A549 treated with Hydrocortisone at 1 μM for 4 hours (cell line): ENCODE measurements at places on chromosomes 6 and 20. TPM values are rescaled to one million over a fixed set of nuclear protein-coding genes. Genes with fewer than 3 reads are reported as not detected.

HLA-DOA gene
- total RNA-seq, result 0.06 TPM in 1 of 5 replicates, not detected in the others

ASIP gene
- not detected in 5 replicates for total RNA-seq

PRICKLE4 gene
- total RNA-seq, result 0.70 to 1.2 TPM (median 0.92 TPM) in 5 replicates

SLC9A8 gene
- total RNA-seq, result 8.2 to 9.5 TPM (median 9.0 TPM) in 5 replicates

PPP1R14C gene
- total RNA-seq, result 2.4 to 3.4 TPM (median 2.8 TPM) in 5 replicates

MYCT1 gene
- total RNA-seq, result 0.02 to 0.07 TPM in 2 of 5 replicates, not detected in the others

TBXT gene
- 0.21 TPM in 1 of 5 replicates, not detected in the others for total RNA-seq

WFDC5 gene
- total RNA-seq, result not detected in 5 replicates

LY6G5C gene
- total RNA-seq, result 0.75 to 2.1 TPM (median 1.5 TPM) in 5 replicates

TRAPPC3L gene
- total RNA-seq, result not detected in 5 replicates

ADGRF5 gene
- total RNA-seq, result 0.03 TPM in 1 of 5 replicates, not detected in the others

F13A1 gene
- not detected in 5 replicates for total RNA-seq

NINL gene
- 11.4 to 15.4 TPM (median 14.7 TPM) in 5 replicates for total RNA-seq

ZSCAN23 gene
- not detected in 5 replicates for total RNA-seq

SCAF8 gene
- 16.3 to 23.8 TPM (median 17.6 TPM) in 5 replicates for total RNA-seq

JAG1 gene
- total RNA-seq, result 30.5 to 49.6 TPM (median 37.5 TPM) in 5 replicates

NOTCH4 gene
- 0.57 to 0.80 TPM (median 0.75 TPM) in 5 replicates for total RNA-seq

GATA5 gene
- 0.45 to 0.82 TPM (median 0.71 TPM) in 5 replicates for total RNA-seq

BHLHE23 gene
- not detected in 5 replicates for total RNA-seq
